Transverse colon (tissue), 4 donors: ENCODE measurements at places on chromosomes 13 and 19. TPM values are rescaled to one million over a fixed set of nuclear protein-coding genes. Genes with fewer than 3 reads are reported as not detected.

GRCh38 chr13:102402290-102402689, 442 bp upstream of the FGF14 start:
- DNase-seq, result peak; percentile 12

DNA sequence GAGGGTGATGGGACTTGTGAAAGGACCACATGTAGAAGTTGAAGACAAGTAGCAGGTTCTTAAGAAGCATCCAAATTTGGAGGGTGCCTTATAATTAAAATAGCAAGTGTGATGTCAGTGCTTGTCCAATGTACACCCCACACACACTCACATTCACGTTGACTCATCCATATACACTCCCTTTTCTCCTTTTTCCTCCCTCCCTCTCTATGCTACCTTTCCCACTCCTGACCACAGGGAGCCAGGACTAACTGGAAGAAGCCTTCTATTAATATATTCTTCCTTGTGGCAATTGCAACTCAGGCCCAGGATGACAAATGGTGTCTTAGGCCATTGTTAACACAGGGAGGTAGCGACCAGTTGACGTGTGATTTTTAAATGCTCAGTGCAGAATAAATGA, 16.3 kb upstream of the GPR183 start:
- no peak for DNase-seq

The TMPRSS9 gene
- not detected for total RNA-seq

- DNase-seq, result peak; percentile 7
Measured at GRCh38 chr13:113666951-113667701, at the start of gene GRK1. Gene GRK1 (plus strand): TSS chr13:113667219. CDS start chr13:113667387, 168 bp downstream.

- DNase-seq, result no peak
Measured at GRCh38 chr13:109771926-109772325, 14.5 kb downstream of the IRS2 start.

DNA sequence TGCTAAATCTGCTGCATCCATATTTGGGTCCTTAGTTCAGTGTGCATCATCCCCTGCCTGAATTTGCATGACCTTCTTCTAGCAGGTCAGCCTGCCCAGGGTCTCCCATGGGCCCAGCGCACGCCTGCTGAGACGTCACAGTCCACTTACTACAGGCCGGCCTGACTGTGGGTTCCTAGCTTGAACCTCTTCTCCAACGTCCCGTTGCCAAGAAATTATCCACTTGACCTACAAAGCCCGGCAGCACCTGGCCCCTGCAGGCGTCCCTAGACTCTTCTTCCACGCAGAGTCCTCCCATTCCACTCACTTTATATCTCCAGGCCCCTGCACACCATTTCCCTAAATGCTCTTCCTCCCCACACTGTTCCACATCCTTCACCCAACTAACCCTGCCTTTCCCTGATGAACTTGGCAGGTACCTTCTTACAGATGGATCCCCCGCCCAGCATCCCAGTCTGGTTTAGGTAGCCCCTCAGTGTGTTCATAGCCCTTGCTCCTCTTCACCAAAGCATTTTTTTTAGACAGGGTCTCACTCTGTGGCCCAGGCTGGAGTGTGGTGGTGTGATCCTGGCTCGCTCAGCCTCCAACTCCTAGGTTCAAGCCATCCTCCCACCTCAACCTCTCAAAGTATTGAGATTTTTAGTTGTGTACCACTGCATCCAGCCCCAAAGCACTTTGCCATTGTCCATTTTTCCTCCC, 155.0 kb upstream of the SOX1 start:
- no peak for DNase-seq

The PLIN5 gene
- total RNA-seq, result 6.0 TPM

GRCh38 chr13:95564733-95565291, 12.3 kb downstream of the CLDN10 start:
- DNase-seq, result no peak

DNA sequence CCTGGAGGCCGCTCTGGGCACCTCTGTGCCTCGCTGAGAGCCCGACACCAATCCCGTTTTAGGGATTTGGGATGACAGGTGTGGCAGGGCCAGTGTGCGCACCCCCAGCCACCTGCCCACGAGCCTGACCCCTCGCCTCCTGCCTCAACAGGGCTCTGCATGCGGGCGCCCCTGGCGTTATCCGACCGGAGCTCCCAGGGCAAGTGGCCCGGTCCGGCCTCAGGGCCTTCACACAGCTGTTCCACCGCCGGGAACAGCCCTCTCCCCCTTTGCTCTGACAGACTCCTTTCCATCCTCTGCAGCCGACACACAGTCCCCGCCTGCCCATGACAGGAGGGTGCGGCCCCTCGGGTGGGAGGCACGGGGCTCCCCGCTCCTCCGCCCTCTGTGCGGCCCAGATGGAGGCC, 7.1 kb upstream of the WDR18 start:
- DNase-seq, result no peak
